ENCODE measurements at places on chromosomes 12 and 14. TPM values are rescaled to one million over a fixed set of nuclear protein-coding genes. Genes with fewer than 3 reads are reported as not detected.

PNP gene
- 388 TPM for total RNA-seq

HELB gene
- total RNA-seq, result 2.6 TPM

LRIG3 gene
- total RNA-seq, result 51.6 TPM

RASSF9 gene
- 4.3 TPM for total RNA-seq

LRRIQ1 gene
- 0.86 TPM for total RNA-seq

ERP27 gene
- total RNA-seq, result 0.33 TPM

All from vein endothelial cell (primary cell).